ENCODE measurements at places on chromosomes 4 and X. TPM values are rescaled to one million over a fixed set of nuclear protein-coding genes. Genes with fewer than 3 reads are reported as not detected.

GAGE2A gene
- total RNA-seq: not detected

AMTN gene
- not detected for total RNA-seq

CDX4 gene
- total RNA-seq: not detected

UGT2B11 gene
- not detected for total RNA-seq

DUX4 gene
- total RNA-seq: not detected
